Brain pericyte (primary cell): ENCODE measurements at places on chromosomes 7 and 10.
A peak's percentile ranks its signal among the peaks of the same experiment; 100 is the strongest.

DNA sequence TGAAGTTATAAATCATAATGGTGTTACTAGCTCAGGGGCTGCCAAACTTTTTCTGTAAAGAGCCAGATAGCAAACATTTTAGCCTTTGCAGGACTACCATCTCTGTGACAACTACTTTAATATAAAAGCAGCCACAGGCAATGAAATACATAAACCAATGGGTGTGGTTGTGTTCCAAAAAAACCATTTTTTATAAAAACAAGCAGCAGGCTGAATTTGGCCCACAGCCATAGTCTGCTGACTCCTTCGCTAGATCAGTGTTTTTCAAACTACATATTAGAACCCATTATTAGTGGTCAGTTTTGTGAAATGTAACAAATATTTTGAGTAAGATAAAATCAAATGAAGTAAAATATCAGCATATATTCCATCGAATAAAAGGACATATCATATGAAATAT, 13.6 kb downstream of the GNG11 start:
- no peak for DNase-seq

- no peak for DNase-seq
Measured at GRCh38 chr10:48946891-48947500, 7.4 kb upstream of the LRRC18 start.

DNA sequence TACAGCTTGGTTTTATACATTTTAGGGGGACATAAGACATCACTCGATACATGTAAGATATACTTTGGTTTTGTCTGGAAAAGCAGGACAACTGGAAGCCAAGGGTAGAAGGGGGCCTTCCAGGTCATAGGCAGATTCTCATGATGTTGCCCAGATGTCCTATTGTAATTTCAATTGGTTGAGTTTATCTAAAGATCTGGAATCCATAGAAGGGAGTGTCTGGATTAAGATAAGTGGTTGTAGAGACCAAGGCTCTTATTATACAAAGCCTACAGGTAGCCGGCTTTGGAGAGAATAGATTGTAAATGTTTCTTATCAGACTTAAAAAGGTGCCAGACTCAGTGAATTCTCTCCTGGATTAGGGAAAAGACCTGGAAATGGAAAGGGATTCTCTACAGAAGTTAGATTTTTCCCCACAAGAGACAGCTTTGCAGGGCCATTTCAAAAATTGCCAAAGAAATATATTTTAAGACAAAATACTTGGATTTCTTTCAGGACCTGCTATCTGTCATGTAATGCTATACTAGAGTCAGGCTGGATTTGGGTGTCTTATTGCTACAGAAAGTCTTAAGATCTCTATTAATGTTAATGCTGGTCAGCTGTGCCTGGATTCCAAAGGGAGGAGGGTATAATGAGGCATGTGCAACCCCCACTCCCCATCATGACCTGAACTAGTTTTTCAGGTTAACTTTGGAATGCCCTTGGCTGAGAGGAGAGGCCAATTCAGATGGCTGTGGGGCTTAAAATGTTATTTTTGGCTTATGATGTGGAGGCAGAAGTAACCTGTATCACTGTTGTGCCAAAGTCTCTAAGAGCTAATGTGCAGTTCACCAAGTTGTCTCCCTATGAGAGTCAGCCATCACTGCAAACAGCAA, 511.1 kb upstream of the C7orf33 start:
- no peak for DNase-seq

DNA sequence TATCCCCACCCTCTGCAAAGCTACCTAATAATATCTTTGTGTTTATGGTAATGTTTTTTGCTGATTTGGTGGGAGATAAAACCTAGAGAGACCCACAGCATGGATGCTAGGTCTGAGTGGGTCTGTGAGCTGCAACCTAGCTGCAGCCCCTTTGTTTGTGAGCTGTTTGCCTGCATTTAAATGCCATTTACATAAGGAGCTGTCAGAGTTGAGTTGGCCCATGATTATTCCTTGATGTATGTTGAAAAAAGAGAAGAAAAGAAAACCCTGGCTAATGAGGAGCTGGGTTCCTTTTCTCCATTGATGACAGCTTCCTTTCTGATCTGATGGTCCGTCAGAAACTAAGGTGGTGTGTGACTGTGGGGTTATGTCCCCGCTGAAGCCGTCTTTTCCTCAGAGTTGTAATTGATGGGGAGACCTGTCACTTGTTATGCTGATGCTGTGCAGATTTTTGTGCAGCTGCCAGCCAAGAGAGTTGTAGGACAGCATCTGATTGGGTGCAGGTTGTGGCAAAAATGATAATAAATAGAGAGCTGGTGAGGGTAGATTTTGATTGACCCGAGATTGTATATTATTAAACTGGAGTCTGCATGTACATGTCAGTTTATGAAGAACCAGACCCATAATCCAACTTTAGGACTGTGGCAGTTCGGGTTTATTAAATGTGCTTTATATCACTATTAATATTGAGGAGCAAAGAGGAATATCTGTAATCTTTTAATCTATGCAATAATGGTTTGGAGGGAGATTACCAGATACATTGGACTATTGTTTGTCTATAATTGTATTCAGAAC, 219.8 kb downstream of the AUTS2 start:
- DNase-seq, result no peak

- DNase-seq, result no peak
Measured at GRCh38 chr10:72085166-72085565, 3.2 kb downstream of the SPOCK2 start.

DNA sequence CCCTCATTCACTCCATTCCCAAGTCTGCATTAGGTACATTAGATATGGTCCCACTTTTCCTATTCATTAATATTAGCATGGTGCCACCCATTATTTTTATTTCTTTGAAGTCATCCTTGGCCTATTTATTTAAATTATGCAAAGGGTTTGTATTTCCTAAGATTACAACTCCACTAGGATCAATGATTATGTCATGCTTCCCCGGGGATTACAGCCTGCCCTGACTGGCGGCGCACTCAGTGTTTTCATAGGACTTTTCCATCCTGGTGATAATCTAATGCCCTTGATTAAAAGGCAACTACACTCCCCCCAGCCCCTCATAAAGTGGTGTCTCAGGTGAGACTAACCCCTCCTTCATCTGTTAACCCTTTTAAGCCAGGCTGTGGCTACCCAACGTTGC, 187.2 kb downstream of the POU6F2 start:
- no peak for DNase-seq

DNA sequence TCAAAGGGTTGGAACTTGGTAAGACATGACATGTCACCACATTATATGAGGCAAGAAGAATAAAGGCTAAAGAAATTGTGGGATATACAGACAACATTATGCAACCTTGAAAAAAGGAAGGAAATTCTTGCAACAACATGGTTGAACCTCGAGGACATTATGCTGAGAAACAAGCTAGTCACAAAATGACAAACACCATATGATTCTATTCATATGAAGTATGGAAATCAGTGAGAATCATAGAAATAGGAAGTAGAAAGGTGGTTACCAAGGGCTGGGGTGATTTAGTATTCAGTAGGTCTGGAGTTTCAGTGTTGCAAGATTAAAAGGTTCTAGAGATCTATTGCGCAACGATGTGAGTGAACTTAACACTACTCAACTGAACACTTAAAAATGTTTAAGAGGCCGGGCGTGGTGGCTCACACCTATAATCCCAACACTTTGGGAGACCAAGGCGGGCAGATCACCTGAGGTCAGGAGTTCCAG, 126.9 kb upstream of the TBX20 start:
- DNase-seq, result no peak

DNA sequence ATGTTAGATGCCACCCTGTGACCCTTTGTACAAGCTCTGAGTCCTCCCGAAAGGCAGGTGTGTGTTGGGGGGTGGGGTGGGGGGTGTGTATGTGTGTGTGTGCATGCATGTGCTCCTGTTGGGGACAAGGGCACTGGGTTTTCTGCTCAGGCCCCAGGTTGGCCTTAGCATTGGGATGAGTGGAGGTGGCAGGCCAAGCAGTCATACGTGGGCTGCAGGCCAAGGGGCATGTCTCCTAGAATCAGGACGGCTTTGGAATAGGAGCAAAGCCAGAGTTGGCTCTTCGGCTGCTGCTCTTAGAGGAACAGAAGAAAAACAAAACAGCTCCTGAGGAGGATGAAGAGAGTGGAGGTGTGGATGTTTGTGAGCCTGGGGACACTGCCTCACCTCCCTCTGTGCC, 26.0 kb downstream of the HSPA12A start:
- DNase-seq, result no peak

- DNase-seq, result no peak
Measured at GRCh38 chr7:124776153-124776552, 10.6 kb upstream of the GPR37 start.

DNA sequence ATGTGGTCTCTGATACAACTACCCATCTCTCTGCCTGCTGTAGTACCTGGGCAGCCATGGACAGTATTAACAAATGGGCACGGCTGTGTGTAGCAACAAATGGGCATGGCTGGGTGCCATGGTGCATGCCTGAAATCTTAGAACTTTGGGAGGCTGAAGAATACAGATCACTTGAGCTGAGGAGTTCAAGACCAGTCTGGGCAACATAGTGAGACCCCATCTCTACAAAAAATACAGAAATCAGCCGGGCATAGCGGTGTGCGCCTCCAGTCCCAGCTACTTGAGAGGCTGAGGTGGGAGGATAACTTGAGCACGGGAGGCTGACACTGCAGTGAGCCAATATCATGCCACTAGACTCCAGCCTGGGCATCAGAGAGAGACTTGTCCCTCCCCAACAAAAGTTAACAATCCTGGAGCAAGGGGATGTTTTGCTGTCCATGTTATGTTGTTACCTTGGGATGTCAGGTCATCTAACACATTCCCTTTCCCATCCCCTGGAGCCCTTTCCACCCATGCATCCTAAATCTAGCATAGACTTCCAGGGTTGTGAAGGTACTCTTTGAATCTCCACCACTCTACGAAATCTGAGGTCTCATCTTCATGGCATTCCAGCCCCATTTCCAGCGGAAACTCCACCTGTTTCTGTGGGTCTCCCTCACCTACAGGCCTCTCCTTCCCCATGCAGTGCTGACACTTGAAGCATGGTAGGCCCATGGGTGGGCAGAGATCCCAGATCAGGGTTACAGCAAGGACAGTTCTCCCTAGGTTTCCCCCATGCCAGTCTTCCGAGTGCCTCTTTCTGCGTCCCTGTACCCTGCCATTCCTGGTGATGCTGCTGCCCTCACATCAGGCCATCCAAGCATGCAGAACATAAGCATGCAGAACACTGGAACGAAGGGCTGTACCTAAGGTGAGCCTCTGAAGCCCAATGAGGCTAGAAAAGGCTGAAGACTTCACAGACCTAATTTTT, 13.1 kb downstream of the FXYD4 start:
- no peak for DNase-seq

DNA sequence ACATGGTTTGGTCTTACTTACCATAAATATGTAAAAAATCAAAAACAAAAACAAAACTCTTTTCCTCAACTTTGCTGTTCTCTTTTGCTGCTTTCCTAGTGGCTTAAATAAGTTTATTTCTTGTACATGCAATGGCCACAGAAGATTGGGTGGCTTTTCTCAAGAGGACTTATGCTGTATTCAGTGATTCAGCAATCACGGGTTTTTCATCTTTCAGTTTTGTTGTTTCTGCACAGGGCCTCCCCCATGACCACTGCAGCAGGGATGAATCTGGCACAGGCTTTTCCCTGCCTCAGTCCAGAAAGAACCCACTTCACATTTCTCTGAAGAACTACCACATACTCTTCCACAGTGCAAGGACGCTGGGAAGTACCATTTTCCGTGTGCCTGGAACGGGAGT, 355.0 kb downstream of the RNLS start:
- no peak for DNase-seq

GRCh38 chr10:84497978-84498377, 169.6 kb downstream of the CCSER2 start:
- DNase-seq, result no peak

DNA sequence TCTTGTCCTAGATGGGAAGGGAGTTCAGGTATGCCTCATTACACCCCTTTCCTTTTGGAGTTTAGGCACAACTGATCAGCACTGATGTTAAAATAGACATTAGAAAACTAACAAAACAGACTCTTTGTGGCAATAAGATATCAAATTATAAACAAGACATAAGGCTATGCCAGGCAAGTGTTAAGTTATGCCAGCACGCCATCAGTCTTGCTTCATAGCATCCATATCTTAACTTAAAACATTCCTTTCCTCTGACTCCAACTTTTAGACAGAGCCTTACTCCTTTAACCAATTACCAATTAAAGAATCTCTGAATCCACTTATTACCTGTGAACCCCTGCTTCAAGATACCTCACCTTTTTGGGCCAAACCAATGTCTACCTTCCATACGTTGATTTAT, 126.2 kb upstream of the ETV1 start:
- no peak for DNase-seq

DNA sequence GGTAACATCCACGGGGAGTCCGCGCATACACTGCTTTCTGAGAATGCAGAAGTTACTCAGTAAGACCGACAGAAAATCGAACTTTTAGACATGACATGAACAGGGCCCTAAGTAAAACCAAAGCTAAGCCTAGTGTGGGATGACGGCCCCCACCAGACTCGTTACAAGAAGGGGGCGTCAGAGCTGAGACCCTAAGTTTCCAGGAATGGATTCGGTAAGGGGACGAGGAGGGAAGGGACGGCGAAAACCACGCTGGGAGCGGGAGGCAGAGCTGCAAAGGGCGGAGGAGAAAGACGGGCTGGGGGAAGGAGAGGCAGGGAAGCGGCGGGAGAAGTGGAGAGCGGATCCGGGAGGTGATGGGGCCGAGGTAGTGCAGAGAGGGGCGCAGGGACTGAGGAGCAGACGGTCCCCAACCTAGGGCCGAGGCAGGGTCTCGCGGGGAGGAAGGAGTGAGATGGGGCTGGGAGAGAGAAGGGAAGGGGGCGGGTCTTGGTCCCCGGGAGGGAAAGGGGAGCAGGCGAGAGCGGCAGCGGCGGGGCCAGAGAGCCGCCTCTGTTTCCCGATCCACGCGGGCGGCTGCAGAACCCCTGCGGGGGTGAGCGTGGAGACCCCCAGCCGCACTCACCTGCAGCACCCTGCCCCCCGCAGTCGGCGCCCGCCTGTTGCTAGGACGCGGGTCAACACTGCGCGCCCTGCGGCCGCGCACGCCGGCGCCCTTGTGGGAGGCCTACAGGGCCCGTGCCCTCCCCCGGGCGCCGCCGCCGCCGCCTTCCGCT, 513 bp downstream of the ODAD2 start:
- DNase-seq, result peak; percentile 10

- DNase-seq, result no peak
Measured at GRCh38 chr10:114095559-114096337, 52.1 kb downstream of the ADRB1 start.

- no peak for DNase-seq
Measured at GRCh38 chr10:111023060-111023459, 53.8 kb upstream of the ADRA2A start.
